ENCODE measurements at places on chromosomes 11 and 22.

- DNase-seq = no peak
These were observed 27.1 kb downstream of the MYEOV start for GRCh38 chr11:69320756-69321741.

GRCh38 chr11:8962841-8963240, 1.4 kb downstream of the TMEM9B start:
- DNase-seq = no peak

GRCh38 chr11:82863209-82863608, 37.0 kb downstream of the PRCP start:
- DNase-seq = no peak

DNA sequence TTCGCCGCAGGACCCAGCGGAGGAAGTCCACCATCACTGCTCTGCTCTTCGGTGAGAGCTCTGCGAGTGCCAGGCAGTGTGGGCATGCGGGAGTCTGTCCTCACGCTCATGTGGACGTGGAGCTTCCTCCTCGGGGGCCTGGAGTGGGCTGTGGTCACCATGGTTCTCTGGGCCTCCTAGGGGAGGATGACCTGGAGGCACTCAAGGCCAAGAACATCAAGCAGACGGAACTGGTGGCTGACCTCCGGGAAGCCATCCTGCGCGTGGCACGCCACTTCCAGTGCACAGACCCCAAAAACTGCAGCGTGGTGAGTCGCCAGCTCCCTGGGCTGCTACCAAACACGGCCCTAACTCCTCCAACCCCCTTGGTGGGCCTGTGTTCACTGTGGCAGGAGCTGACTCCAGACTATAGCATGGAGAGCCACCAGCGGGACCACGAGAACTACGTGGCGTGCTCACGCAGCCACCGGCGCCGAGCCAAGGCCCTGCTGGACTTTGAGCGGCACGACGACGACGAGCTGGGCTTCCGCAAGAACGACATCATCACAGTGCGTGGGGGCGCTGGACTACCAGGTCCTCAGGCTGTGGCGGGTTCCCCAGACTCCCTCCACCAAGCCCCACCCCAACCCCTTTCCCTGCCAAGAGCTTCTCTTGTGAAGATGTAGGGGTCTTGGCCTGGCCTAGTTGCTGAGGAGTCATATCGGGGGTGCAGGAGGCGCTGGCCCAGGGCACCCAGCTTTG, 36.8 kb downstream of the SGSM3 start:
- no peak for DNase-seq

- DNase-seq = no peak
These were observed 4.2 kb downstream of the LHFPL7 start for GRCh38 chr22:24942301-24942700.

DNA sequence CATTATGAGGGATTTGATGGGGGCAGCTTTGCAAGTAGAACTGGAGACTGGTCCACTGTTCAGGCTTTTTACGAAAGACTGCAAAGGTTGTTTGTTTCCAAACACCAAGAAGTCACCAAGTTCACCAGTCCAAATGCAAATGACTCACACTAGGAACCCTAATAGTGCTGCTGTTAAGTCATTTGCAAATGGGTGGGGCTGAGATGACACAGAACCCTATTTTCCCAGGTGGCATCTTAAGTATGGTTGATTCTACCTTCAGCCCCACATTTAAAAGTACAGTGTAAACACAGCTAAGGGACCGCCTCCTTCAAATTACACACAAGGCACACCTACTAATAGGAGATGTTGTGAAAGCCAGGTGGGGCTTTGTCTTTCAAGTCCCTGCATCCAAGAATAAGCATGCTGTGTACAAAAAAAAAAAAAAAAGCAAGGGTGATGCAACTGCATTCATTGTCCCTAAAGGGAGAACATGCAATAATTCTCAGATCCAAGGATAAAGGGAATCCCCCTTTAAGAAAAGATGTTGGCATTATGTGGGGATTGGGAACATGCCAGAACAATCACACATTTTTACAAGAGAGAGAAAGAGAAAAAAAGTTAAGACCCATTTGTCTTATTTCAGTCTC, 27.3 kb downstream of the BDNF start:
- DNase-seq = no peak

DNA sequence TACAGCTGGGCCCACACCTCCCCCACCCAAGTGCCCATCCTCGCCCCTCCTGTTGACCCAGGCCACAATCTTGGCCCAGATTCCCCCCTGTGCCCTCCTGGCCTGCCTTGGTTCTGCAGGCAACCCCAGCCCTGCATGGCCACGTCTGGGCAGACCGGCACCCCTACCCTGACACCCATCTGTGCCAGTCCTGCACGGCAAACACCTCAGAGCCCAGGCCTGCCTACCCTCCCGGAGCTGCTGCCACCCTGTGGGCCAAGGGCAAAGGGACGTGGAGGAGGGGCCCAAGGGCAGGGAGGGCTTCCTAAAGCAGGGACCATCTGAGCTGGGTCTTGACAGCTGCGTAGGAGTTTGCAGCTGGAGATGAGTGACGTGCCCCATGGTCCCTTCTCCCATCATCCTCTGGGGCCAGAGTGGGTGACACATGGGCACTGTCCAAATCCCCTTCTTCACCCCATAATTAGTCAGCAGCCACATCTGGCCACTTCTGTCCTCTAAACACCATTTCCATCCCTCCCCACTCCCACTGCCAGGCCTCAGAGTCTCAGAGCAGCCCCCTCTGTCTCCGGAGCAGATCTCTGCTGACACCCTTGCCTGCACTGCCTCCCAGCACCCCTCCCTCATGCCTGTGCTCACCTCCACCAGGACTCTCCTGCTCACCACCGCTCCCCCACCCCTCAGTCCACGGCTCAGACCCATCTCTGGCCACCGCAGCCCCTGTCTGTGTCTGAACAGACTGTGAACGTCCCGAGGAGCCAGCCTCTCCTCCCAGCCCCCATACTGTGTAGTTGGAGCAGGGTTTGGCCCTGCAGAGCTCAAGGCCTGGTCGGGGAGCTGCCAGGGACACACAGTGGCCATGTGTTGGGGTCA, 35.6 kb upstream of the PPARA start:
- DNase-seq = no peak

DNA sequence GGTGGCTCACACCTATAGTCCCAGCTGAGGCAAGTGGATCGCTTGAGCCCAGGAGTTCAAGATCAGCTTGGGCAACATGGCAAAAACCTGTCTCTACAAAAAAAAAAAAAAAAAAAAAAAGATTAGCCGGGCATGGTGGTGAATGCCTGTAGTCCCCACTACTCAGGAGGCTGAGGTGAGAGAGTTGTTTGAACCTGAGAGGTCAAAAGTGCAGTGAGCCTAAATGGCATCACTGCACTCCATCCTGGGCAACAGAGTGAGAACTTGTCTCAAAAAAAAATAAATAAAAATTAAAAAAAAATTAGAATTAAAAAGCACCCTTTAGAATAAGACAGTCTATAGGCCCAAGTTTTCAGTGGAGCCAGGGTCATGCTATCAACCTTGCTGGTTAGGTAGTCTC, 95.5 kb downstream of the PDHX start:
- no peak for DNase-seq

- no peak for DNase-seq
These were observed 53.3 kb downstream of the PPFIA1 start for GRCh38 chr11:70323806-70324205.

GRCh38 chr11:116170526-116171120, 602.2 kb downstream of the BUD13 start:
- DNase-seq = no peak

GRCh38 chr11:29183301-29183700, 833.5 kb downstream of the KCNA4 start:
- DNase-seq = no peak

GRCh38 chr22:33850724-33851123, 69.6 kb downstream of the LARGE1 start:
- no peak for DNase-seq

- DNase-seq = no peak
These were observed 92.8 kb upstream of the DRD2 start for GRCh38 chr11:113567867-113568544.

GRCh38 chr11:87290304-87290922, 252.7 kb downstream of the TMEM135 start:
- DNase-seq = peak; percentile 32

DNA sequence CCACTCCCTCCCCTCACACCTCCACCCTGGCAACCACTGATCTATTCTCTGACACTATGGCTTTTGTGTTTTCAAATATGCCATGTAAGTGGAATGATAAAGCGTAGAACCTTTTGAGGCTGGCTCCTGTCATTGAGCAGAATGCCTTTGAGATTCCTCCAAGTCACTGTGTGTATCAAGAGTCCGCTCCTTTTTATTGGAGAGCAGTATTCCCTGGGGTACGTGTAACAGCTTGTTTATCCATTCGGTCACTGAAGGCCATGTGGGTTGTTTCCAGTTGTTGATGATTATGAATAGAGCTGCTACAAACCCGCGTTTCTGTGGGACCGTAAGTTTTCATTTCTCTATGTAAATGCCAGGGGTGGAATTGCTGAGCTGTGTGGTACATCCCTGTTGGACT, 10.3 kb downstream of the TP53I11 start:
- DNase-seq = no peak

DNA sequence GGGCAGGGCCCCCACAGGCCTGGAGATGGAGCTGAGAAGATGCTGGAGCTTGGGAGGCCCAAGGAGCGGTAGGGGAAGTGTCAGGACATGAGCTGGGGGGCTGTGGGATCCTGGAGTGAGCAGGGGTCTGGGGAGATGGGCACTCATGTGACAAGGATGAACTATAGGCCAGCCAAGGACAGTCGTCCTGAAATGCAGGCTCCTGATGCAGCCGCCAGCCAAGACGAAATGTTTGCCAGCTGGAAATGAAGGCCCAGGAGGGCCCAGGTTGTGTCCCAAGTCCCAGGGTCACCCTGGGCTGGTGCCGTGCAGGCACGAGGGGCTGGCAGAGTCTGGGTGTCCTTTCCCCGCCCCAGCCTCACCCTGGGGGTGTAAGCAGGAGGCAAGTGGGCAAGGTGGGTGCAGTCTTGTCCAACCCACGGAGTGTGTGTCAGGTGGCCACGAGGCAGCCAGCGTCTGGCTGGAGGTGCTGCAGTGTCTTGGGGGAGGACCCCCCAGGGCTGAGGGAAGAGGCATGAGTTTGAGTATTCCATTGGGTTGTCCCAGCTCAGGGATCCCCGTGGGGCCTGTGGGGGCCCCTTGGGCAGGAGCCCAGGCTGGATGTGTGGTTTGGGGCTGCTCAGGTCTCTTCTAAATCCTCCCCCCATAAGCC, 21.4 kb downstream of the MRGPRG start:
- no peak for DNase-seq

Measured in CD4-positive, alpha-beta T cell treated with Interleukin-6 at 100 ng/mL for 8 hours (primary cell).